EH (cell line): ENCODE measurements at places on chromosomes 4 and X.

GRCh38 chrX:133859860-133860259 is 125.5 kb downstream of the GPC3 start:
- peak; percentile 36 for DNase-seq

GRCh38 chr4:23873717-23874535 is 15.9 kb downstream of the PPARGC1A start:
- DNase-seq = no peak

DNA sequence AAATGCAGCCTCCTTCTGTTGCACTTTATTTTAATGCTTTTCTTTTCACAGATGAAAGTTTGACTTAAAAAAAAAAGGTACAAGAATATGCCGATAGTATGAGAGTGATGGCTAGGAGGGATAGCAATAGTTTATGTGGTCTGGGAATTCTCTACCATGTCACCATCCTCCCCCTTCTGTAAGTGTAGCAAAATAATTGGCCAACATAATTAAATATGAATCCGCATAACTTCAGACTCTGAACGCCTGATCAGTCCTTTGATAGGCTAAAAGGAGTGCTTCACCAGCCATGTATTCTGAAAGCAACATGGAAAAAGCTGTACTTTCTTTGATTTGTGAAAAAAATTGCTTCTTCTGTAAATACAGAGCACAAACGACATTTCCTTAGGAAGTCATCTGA is 95.7 kb upstream of the TTC29 start:
- DNase-seq = no peak

GRCh38 chr4:119510395-119511149 is 118.0 kb downstream of the PDE5A start:
- DNase-seq = peak; percentile 92

DNA sequence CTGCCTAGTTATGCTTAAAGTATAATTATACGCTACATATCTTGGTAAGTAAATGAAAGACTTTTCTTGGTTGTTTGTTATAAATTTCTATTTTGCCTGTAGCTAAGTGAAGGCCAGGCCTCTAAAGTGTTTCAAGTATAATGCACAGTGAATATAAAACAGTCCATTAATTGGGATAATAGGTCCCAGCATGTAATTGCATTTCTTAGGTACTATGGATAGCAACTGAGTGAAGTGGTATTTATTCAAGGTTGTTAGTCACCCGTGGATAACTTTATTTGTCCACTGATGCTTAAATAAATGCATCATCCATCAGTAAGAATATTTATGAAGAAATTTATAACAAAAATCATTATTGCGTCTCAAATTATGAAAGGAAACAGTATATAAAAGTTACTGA is 59.1 kb downstream of the TEX13C start:
- no peak for DNase-seq

DNA sequence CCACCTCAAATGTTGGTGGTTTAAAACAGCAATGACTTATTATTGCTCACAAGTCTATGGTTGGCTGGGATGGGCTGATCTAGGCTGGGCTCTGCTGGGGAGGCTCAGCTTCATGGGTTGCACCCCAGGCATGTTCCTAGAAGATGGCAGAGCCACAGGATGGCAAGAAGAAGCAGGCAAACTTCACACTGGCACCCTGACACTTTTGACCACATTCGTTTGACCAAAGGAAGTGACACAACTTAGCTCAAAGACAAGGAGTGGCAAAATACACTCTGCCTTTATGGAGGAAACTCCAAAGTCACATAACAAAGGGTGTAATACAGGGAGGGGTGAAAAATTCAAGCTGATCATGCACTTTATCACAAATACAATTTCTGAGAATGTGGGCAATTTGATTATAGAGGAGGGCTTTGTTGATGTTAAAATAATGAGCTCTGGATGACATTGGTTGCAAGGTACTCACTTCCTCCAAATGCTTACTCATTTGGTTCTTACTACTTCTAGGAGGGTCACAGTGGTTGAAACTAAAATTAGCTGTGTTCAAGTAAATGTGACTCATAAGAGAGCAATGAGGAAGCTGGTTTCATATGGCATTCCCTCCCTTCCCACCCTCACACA is 249.2 kb upstream of the RPS6KA3 start:
- DNase-seq = peak; percentile 90

GRCh38 chr4:20217951-20218350 is 33.8 kb upstream of the SLIT2 start:
- no peak for DNase-seq

- no peak for DNase-seq
Observed at GRCh38 chrX:10076765-10077164, 80.0 kb upstream of the CLCN4 start.

DNA sequence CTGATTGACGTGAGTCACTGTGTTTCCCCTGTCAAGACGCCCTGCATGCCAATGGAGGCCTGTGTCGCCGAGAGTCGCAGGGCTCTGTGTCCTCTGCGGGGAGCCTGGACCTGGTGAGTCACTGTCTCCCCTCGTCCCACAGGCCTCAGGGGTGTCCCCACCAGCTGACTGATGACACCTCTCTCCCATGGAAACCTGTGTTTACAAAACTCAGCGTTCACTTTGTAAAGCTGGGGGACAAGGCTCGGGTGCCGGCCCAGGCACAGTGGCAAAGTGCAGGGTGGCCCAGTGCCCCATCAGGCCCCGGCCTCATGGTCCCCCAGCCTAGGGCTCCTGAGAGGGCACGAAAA is 21.2 kb upstream of the HGFAC start:
- DNase-seq = no peak

- DNase-seq = peak; percentile 81
Observed at GRCh38 chr4:53055274-53055673, 193.2 kb downstream of the RASL11B start.

DNA sequence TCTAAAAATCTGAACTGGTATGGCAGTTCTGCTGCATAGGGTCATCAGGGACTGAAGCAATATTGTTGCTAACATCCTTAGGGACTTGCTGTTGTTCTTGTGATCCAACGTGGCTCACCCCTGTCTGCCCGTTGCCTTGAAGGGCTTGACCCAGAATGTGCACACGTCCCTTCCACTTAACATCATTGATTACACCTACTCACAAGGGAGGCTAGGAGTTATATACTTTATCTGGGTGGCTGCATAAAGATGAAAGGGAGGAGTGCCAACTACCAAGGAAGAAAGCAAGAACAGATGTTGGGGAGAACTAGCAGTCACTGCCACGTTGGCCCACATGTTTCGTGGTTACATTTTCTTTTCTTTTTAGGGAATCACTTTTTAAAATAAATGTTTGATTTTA is 34.0 kb downstream of the SLC9A6 start:
- DNase-seq = no peak

GRCh38 chrX:29348288-29348687 is 761.0 kb downstream of the IL1RAPL1 start:
- DNase-seq = no peak

GRCh38 chrX:19256986-19257385 is 86.7 kb upstream of the PDHA1 start:
- DNase-seq = no peak

GRCh38 chr4:145130788-145131399 is 32.8 kb downstream of the ABCE1 start:
- peak; percentile 95 for DNase-seq

DNA sequence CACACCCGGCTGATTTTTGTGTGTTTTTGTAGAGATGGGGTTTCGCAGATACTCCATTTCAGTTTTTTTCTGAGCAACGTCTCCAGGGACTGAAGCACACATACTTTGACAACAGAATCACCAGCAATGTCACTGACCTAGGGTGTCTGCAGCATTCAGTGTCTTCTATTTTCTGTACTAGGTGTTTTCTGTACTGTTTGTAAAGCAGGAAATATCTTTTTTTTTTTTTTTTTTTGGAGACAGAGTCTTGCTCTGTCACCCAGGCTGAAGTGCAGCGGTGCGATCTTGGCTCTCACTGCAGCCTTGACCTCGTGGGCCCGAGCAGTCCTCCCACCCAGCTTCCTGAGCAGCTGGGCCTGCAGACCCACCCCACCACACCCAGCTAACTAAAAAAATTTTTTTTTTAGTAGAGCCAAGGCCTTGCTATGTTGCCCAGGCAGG is 8.9 kb downstream of the ADD1 start:
- DNase-seq = no peak

DNA sequence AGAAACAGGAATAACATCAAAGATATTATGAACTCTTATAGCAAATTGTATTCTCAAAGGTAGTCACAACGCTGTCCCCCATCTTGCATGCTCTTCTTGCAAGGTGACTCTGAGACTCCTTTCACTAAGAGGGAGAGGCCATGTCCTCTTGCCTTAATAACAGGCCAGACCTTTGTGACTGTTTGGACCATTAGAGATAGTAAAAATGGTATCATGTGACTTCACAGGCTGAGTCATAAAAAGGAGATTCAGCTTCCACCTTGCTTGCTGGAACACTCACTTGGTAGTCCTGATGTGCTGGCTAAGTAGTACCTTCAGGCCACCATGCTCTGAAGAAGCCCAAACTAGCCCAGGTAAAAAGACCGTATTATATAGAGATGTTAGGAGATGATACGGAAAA is 143.8 kb downstream of the FBXW7 start:
- DNase-seq = no peak

- no peak for DNase-seq
Observed at GRCh38 chr4:2930135-2930757, 33.0 kb downstream of the NOP14 start.

- no peak for DNase-seq
Observed at GRCh38 chrX:36856849-36857248, 151.3 kb upstream of the FAM47C start.

DNA sequence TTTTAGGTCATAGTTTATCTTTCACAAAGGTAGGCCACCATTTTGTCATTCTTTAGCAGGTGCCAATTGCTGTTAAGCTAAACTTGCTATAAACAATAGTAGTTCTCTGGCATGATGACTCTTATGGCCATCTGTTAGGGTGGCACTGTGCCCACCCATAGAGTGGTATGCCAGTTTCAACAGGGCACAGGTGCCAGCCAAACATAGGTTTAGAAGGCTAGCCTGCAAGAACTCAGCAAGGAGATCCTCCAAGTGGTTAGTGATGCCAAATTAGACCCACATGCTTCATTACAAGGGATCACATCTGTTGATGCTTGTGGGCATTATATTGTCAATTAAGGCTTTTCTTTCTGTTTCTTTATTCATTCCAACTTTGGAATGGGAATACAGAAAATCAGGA is 204.5 kb downstream of the FMR1NB start:
- no peak for DNase-seq

DNA sequence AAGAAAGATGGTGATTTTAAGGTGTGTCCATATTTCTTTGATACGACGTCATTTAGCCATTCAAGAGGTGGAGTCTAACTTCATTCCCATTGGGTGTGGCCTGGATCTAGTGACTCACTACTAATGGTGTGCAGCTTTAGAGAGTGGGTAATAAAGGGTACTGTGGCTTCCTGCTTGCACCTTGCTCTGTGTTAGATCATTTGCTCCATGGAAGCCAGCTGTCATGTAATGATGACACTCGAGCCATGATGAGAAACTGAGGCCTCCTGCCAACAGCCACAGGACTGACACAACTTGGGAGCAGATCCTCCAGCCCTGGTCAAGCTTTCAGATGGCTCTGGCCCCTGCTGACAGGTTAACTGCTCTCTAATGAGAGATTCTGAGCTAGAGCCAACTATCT is 82.0 kb downstream of the UNC5C start:
- DNase-seq = no peak

- peak; percentile 78 for DNase-seq
Observed at GRCh38 chrX:70592091-70592490, 147.5 kb downstream of the DLG3 start.

GRCh38 chrX:110182362-110182761 is 135.5 kb downstream of the AMMECR1 start:
- DNase-seq = no peak

DNA sequence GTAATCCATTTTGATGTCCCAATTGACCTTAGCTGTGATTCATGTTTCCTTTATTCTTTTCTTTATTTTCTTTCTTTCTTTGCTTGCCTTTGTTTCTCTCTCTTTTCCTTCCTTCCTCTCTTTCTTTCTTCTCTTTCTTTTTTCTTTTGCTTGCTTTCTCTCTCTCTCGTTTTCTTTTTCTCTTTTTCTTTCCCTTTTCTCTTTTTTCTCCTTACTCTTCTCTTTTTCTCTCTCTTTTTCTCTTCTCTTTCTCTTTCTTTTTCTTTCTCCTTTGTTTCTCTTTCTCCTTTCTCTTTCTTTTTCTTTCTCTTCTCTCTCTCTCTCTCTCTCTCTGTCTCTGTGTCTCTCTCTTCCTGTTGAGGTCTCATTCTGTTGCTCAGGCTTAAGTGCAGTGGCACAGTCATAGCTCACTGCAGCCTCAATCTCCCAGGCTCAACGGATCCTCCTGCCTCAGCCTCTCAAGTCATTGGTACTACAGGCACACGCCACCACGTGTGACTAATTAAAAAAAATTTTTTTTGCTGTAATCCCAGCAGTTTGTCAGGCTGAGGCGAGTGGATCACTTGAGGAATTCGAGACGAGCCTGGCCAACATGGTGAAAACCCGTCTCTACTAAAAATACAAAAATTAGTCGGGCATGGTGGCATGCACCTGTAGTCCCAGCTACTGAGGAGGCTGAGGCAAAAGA is 8.0 kb upstream of the DHRSX start:
- DNase-seq = no peak

DNA sequence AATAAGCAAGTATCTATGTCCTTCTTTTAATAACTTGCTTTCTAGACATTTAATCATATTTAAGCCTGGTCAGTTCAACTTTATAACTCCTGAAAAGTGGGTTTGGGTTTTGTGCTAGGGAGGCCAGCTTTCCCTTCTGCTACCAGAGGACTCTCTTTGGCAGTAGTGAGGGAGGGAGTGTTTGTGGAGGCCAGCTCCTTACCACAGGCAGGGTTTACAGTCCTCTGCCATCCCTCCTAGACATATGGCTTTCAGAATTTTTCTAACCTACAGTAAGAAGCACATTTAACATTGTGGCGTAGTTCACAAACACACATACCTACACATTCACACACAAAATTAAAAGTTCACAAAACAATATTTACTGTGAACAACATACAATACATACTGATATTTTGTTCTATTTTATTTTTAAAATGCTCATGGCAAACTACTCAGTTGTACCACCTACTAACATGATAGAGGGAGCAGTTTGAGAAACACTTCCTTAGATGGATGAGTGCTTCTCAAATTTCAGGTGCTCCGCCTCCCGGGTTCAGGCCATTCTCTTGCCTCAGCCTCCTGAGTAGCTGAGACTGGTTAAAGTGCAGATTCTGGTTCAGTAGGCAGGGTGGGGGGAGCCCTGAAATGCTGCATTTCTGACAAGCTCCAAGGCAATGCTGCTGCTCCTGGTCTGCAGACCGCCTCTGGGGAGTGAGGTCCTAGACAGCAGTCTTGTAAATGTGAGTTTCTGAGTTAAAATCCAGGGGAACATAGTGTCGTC is 86.7 kb downstream of the PTTG2 start:
- DNase-seq = peak; percentile 53

- peak; percentile 19 for DNase-seq
Observed at GRCh38 chrX:3962511-3963311, 249.3 kb upstream of the PRKX start.

- DNase-seq = peak; percentile 33
Observed at GRCh38 chrX:16882169-16882568, 12.0 kb upstream of the RBBP7 start.

DNA sequence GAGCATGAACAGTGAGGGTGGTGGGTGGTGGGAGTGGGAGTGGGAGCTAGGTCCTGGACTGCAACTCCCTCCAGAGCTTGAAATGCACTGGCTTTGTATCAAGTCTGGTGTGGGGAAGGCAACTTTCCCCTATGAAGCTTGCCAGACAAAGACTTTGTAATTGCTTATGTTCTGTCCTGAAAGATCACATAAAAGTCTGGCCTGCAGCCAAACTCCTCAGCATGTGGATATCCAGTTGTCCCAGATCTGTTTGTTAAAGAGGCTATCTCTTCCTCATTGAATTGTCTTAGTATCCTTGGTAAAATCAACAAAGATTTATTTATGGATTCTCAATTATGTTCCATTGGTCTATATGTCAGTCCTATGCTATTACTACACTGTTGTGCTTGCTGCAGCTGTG is 607.9 kb downstream of the GLUD2 start:
- peak; percentile 7 for DNase-seq
